Spinal cord (tissue), 10 donors: ENCODE measurements at places on chromosomes 7 and 10.

- no peak for DNase-seq
These were observed 64.8 kb downstream of the THSD7A start for GRCh38 chr7:11767148-11767547.

- DNase-seq, result no peak
These were observed 159.5 kb upstream of the WDR11 start for GRCh38 chr10:120691625-120692024.

DNA sequence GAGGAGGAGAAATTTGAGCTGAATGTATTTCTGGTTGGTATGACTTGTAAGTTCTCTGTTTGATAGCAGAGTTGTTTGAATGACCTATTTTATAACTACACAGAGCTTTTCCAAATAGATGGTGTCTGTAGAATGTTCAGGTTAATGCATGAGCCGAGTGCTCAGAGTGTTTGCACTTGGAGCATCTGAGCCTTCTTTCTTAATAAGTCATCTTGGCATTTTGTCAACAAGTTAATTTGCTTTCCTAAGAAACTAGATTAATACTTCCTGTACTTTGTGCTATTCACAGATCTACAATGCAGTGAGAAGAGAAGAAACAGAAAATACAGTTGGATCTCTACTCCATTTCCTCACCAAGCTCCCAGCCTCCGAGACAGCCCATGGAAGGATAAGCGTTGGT is 138.2 kb downstream of the PLCE1 start:
- no peak for DNase-seq

DNA sequence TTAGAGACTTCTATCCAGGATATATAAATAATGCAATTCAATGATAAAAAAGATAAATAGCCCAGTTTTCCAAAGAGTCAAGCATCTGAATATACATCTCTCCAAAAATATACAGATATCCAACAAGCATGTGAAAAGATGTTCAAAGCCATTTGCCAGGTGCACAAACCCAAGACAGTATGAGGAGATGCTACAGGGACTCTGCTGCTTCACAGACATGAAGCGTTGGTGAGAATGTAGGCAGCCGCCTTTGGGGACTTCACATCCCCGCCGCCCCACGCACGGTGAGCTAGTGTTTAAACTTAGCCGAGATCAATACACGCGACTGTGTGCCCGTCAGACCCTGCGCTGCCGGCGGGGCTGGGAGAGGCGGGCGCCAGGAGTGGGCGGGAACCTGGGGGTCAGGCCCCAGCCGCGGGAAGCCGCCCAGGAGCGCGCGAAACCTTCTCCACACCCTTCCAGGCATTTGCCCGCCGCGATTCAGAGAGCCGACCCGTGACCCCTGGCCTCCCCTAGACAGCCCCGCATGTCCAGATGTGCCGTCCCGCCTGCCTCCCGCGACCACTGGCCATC is 927 bp upstream of the ALOX5 start:
- no peak for DNase-seq
